Transverse colon (tissue), 4 donors: ENCODE measurements at places on chromosomes 6 and 20. TPM values are rescaled to one million over a fixed set of nuclear protein-coding genes. Genes with fewer than 3 reads are reported as not detected.

CTCFL gene
- not detected for total RNA-seq

KCNB1 gene
- total RNA-seq: 1.9 TPM

APOM gene
- total RNA-seq: 5.5 TPM

PIM1 gene
- total RNA-seq: 102 TPM

RNF182 gene
- not detected for total RNA-seq

SNPH gene
- total RNA-seq: 2.6 TPM

RBPJL gene
- not detected for total RNA-seq

ENPP4 gene
- total RNA-seq: 24.0 TPM

STMND1 gene
- total RNA-seq: not detected

PRND gene
- not detected for total RNA-seq

SDCBP2 gene
- total RNA-seq: 246 TPM

RSPO3 gene
- 2.2 TPM for total RNA-seq

SNAP25 gene
- not detected for total RNA-seq

NDUFAF5 gene
- 18.4 TPM for total RNA-seq
